ENCODE measurements at places on chromosomes 16 and 17.

- no peak for DNase-seq
These were observed 6.6 kb upstream of the GALK1 start for GRCh38 chr17:75771334-75772281.

GRCh38 chr17:51057534-51057933 lies 63.1 kb downstream of the SPAG9 start:
- DNase-seq = no peak

DNA sequence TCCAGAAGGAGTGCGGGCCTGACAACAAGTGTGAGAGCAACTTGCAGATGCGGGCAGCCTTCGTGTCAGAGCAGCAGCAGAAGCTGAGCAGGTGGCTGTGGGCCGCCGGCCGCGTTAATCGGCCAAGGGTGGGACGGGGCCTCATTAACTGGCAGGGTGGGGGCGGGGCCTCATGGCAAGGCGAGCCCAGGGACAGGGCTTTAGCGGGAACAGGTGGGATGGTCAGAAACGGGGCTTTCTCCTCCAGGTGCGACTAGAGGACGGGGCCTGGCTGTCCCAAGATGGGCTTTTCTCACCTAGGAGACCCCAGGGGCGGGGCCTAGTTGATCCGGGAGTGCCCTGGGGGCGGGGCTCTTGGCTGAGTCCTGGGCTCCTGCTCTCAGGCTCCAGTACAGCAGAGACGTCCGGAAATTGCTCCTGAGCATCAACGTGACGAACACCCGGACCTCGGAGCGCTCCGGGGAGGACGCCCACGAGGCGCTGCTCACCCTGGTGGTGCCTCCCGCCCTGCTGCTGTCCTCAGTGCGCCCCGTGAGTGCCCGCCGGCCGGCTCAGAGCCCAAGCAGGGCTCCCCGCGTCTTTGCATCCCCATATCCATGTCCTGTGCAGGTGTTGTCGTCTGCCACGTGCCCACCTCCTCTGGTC lies 18.4 kb upstream of the PDK2 start:
- DNase-seq = no peak

GRCh38 chr17:80868022-80868609 lies 123.5 kb upstream of the CHMP6 start:
- DNase-seq = no peak

- no peak for DNase-seq
These were observed 18.7 kb upstream of the RBFOX3 start for GRCh38 chr17:79629548-79630049.

DNA sequence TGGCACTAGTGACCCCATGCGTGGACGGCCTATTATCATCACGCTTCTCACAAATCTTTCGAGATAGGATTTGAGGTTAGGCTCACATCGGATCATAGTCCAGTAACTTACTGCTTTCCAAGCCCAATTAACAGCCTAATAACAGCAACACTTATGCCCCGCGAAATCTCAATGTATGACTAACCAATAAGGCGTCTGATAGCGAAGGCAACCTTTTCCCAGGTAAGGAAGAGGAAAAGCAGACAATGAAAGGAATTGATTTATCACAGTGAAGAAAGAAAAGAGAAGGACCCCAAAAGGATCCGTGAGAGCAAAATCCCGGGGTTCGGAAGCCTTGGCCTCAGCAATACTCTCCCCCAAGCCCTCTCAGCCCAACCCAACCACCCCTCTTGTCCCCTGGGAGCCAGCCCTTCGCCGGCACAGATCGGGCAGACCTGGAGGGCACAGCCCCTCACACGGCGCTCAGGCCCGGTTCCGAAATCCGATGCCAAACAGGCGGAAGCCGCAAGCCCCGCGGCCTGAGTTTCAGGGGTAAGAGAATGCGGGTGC lies 534 bp downstream of the GPATCH8 start:
- DNase-seq = no peak

- no peak for DNase-seq
These were observed 2.5 kb downstream of the GPRC5B start for GRCh38 chr16:19882186-19882585.

DNA sequence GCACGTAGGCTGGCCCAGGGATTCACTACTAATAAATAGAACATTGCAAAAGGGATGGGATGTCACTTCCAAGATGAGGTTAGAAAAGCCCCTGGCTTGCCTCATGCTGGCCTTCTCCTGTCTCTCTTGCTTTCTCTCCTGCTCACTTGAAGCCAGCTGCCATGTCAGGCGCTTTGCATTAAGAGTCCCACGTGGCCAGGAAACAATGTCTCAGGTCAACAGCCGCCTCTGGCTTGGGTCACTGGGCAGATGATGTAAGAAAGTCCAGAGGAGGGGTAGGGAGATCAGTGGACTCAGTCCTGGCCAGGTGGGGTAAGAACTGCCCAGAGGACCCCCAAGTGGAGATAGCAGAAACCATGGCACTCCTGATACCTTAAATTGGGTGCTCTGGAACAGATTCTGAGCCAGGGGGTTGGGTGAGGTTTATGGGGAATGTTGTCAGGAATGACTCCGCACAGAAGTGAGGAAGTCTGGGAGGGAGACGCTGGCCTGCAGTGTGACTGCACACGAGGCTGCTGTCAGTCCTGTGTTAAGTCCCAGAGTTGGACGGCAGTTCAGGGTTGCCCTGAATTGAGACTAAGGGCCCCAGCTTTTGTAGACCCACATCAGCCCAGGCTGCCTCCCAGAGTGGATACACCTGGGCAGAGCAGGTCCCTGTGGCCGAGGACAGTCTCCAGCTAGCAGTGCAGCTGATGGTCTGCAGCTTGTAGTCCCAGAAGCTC lies 17.7 kb downstream of the C16orf82 start:
- no peak for DNase-seq

- DNase-seq = no peak
These were observed 3.5 kb downstream of the SMTNL2 start for GRCh38 chr17:4587803-4588202.

- no peak for DNase-seq
These were observed 20.5 kb upstream of the RASL10B start for GRCh38 chr17:35710950-35711349.

DNA sequence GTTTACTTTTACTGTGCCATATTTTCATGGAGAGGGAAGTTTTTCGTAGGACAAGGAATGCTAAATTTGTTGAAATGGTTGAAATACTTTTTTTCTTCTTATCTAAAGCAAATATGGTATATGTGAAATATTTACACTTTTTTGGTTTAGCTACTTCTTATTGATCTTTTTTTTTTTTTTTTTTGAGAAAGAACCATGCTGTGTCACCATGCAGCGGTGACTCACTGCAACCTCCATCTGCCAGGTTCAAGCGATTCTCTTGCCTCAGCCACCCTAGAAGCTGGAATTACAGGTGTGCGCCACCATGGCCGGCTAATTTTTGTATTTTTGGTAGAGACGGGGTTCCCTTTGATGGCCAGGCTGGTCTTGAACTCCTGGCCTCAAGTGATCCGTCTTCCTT lies 100.5 kb downstream of the FTO start:
- DNase-seq = no peak

- DNase-seq = no peak
These were observed 88.1 kb upstream of the ZNF750 start for GRCh38 chr17:82927661-82928601.

DNA sequence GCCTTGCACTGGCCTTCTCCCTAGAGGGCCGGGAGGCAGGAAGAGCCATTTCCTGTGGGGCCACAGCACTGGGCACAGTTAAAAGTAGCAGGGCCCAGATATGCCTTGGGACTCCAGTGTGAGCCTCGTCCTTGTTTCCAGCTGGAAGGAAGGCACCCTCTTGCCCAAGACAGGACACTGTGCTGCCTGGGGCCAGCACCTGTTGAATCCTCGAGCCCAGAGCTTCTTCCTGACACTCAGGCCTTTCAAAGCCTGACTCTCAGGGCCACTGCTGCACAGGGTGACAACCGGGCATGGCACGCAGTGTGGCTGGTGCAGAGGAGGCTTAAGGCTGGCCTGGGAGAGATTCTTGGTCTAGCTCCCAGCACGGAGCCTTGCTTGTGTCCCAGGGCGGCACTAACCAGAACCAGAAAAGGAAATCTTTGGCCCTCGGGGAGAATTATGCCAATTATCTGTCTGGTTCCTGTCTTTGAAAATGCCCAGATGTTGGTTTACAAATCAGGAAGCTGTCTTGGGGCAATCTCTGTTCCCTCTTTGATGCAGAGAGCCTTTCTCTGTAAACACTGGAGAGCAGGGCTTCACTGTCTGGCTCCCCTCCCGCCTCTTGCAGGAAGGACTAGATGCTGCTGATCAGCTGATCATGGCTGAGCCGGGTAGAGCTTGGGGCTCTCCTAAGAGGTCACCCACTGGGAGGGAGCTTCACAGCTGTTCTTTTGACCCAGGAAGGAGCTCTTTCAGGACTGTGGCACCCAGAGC lies 11.1 kb downstream of the LDHD start:
- no peak for DNase-seq

DNA sequence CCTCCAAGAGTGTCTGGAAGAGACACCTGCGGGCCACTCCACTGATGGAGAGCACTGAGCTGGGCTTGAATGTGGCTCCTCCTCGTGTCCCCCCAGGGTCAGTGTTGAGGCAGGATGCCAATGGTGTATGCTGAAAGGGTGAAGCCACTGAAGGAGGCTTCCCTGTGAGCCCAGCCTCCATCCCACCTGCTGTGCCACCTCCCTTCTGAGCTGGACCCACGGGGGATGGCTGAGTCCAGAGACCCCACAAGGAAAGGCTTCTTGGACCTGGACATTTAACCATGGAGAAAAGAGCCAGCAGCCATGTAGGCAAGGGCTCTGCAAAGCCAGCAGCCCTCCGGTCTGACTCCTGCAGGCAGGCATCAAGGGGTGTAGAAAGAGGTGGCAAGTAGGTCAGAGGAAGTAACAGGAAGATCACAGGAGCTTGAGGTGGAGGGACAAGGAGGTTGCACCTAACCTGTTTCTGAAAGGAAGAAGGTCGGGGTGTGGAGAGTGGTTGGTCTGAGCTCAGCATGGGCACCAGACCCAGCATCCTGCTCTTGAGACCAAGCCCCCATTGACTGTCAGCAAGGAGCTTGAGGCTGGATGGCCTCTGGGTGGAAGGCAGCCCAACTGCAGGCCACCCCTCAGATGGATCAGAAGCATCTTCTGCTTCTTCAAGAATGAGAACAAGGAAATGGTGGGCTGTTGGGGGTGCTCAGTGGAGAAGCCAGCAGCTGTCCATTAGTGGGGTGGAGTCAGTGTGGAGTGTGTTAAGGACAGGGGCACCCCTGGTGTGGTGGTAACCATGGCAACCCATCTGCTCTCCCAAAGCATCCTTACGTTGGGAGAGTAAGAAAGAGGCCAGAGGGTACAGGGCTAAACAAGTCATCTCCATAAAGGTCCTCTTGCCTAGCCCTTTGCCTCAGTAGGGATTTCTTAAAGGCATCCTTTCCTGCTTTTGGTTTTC lies 80.7 kb downstream of the PLD6 start:
- peak; percentile 16 for DNase-seq

DNA sequence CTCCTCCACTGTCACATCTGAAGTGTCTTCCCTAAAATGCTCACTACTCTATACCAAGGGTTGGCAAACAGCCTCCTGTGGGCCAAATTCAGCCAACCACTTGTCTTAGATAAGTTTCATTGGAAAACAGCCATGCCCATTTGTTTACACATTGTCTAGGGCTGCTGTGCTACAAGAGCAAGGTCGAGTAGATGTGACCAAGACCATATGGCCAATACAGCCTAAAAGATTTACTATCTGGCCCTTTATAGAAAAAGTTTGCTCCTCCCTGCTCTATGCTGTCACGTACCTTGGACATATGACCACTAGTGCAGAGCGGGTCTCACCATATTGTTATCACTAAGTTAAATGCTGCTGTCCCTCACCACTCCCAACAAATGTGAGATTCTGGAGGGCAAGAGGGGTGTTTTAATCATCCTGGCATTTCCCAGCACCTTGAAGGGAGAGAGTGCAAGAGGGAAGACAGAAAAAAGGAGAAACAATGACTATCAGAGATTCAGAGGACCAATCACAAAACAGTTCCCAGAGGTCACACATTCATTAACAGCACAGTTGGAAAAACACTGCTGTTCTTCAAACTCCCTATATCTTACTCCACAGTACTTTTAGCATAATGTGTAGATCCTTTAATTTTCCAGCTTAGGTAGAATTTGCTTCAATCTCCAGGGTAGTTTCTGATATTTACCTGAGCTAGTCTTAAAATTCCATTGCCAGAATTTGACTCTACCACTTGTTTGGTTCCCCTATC lies 13.2 kb downstream of the LSM12 start:
- no peak for DNase-seq

GRCh38 chr16:3074860-3075522 lies 9.6 kb downstream of the IL32 start:
- DNase-seq = peak; percentile 71

DNA sequence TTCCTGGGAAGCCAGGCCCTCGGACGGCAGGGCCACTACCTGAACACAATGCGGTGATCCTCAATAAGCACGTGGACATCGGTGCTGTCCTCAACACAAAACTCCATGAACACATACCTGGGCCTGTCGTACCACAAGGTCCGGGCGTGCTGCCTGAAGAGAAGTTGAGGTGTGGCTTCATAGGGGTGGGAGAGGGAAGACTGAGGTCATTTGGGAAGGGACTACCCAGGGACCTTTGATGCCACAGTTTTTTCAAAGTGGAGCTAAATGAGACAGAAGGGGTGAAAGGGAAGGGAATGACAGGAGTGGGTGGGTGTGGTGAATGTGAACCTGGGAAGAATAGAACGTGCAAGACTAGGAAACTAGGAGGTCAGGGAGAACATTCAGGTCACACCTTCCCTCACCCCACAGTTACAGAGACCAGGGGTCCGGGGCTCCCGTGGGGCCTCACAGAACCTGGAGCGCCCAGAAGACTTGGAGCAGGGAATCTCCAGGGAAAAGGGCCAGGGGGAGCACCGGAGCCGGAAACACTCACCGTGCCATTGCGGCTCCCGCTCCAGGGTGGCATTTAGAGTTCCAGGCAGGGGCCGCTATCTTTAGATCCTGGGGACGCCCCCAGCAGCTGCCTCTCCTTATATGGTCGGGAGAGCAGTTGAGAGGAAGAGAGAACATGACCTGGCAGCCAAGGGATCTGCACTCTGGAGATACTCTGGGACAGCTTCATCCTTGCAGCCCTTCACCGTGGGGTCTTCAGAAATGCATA lies at the start of gene PTGES3L:
Gene PTGES3L (minus strand): TSS at position 570 of the 763 bp plus-strand sequence. CDS start 27 bp downstream, at position 543.
- DNase-seq = no peak

- DNase-seq = no peak
These were observed 1.2 kb downstream of the ASGR1 start for GRCh38 chr17:7177954-7178477.

- no peak for DNase-seq
These were observed 50.1 kb downstream of the NF1 start for GRCh38 chr17:31144836-31145235.

DNA sequence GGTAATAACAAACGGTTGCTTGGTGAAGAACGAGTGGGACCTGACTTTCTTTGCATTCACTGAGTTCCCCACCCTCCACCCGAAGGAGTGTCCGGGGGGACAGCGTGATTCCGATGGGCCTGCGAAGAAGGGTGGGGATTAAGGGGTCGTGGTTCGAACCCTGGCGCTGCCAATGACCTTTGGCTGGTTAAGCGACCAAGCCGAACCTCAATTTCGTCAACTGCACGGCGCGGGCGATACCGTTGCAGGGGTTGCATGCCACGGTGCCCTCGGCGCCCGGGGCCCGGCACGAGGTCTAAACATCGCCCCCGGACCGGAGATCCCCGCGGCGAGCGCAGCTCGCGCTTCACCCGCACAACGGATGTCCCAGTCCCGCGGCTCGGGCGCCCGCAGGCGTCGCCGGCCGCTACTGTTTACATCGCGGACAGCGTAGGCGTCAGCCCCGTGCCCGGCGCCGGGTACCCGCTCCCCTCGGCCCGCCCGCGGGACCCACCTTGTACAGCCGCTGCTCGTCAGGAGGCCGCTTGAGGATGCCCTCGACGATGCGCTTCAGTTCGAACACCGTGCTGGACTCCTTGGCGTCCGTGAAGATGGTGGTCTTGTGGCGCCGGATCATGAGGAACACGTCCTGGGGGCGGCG lies 460 bp downstream of the ELOB start:
- no peak for DNase-seq

- DNase-seq = no peak
These were observed 133.9 kb downstream of the PARN start for GRCh38 chr16:14496047-14496770.

Measured in T-helper 9 cell (primary cell).